SK-N-MC (cell line): ENCODE measurements at places on chromosomes 3 and 15.

GRCh38 chr3:15805756-15806266, 8.0 kb upstream of the ANKRD28 start:
- DNase-seq = no peak

- no peak for DNase-seq
These were observed 49.3 kb downstream of the FEM1B start for GRCh38 chr15:68326711-68327354.

DNA sequence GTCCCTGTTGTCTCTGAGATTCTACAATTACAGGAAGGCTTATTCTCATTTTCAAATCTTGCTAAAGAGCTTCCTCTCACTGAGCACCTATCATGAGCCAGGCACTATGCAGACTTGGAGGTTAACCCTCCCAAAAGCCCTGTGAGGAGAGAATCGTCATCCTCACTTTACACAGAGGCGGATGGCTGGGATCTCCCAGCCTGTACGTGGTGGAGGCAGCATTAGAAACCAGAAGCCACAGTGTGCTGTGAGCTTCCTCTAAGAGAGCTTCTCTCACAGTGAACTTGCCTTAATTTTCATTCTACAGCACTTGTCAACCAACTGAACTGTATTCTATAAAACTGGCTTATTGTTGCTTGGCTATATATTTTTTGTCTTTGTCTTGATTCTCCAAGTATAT, 6.1 kb upstream of the DGKG start:
- no peak for DNase-seq

- DNase-seq = no peak
These were observed 25.1 kb downstream of the XYLB start for GRCh38 chr3:38371541-38372213.

DNA sequence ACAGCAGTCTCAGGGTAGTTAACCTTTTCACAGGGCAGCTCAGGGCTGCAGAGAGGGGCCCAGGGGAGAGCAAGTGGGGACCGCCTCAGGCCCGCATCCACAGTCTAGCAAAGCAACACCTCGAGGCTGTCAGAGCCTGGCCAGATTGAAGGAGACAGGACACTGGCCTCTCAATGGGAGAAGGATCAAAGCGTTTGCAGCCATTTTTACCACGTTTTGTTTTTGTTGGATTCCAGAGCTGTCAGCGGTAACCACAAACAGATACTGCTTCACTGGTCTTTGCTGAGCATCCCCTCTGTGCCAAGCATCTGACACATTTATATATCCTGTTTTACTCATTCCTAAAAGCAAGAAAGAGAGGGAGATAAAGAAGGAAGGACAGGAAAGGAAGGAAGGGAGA, 153.8 kb downstream of the SHQ1 start:
- DNase-seq = no peak

- DNase-seq = no peak
These were observed 302.8 kb upstream of the MDFIC2 start for GRCh38 chr3:70615286-70615685.

DNA sequence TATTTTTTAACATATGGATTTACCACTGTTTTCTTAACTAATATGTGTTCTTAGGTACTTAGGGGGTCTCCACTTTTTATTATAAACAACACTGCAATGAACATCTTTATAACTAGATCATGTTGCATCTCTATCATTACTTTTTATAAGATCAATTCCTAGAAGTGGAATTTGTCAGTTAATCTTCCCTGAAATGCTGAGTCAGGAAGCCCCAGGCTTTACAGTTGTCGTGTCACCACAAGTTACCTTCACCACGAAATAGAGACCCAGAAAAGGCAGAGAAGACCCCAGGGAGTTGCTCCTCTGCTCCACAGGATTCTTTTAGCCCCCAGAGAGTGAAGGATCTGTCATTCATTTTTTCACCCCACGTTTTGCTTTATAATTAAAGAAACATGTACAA, 34.5 kb upstream of the ERC2 start:
- no peak for DNase-seq

DNA sequence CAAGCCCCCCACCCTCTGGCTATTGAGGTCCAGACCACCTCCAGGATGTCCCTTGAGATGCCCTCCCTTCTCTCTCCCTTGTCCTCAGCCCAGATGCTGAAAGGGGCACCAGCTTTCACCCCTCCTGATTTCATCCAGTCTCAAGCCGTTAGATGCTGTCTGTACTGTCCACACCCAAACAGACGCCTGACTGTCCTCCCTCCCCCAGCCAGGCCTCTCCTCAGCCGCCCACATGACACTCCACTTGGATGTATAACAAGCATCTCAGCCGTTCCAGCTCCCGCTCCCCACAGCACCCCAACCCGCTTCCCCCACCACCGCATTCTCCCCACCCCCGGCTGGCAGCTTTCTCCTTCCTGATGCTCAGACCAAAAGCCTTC, 25.0 kb upstream of the CYP11A1 start:
- no peak for DNase-seq

GRCh38 chr3:143963946-143964345, 7.7 kb upstream of the DIPK2A start:
- no peak for DNase-seq

DNA sequence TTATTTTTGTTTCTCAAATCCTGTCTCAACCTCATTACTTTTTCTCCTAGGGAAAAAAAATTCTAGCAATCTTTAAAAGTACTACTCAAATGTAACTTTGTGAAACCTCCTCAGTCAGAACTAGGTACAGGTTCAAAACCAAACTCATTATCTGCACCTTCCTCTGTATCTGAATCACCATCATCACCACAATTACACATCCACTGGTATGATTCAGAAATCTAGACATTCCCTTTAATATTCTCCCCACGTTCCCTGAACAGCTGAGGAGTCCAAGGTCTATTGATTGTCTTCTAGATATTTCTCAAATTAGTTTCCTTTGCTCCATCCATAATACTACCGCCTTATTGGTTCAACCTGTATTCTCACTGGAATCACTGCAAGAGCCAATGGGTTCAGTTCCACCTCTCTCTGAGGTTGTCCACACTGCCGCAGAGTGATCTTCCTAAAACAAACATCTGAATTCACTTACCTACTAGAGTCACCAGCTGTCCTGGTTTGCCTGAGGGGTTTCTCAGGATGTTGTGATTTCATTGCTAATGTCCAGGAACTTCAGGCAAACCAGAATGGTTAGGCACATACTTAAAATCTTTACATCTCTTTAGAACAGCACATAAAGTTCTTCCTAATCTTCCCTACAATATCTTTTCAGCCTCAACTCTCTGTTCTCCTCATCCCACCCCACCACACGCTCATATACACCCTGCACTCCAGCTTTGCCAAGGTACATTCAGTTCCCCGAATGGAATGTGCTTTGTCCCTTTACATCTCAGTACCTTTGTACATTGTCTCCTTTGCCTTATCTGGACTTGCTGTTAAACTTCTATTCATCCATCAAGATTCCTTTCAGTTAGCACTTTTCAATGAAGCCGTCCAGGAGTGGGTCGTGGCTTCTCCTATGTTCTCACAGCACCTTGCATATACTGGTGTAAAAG, 24.2 kb downstream of the ATP13A4 start:
- no peak for DNase-seq

GRCh38 chr3:132625613-132626012, 28.5 kb downstream of the ACKR4 start:
- no peak for DNase-seq

- DNase-seq = no peak
These were observed 1138.4 kb downstream of the SI start for GRCh38 chr3:163939926-163940325.

GRCh38 chr15:70453766-70454165, 309.6 kb downstream of the UACA start:
- DNase-seq = no peak

DNA sequence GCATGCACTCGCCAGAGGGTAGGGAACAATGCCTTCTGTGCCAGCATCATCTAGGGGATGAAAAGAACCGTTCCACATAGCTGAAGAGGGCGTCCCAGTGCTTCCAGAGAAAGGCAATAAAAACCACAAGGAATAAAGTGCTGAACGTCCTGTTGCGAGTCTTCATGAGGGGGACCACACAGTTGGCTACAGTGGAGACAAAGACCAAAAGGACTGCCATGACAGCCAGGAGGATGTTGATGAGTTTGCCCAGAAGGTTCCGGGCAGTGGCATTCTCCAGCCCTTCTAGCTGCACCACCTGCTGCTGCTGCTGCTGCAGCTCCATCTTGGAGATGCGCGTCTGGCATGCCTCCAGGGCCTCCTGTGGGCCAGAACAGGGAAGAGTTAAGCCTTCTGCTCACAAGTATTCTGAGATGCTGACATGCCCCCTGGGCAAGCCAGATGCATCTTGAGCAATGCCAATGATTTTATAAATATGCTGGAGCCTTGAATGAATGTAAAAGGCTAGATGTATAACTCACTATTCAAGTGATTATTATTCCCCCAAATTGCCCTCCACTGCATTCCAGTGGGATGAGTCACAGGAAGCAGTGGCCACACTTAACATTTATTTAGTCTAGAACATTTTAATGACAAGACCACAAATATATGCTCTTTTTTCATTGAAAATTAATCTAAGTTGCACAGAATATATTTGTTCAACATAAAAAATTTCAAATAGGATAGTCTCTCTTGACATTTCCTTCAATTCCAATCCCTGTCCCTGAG, 45.1 kb upstream of the PLXND1 start:
- DNase-seq = peak; percentile 100

DNA sequence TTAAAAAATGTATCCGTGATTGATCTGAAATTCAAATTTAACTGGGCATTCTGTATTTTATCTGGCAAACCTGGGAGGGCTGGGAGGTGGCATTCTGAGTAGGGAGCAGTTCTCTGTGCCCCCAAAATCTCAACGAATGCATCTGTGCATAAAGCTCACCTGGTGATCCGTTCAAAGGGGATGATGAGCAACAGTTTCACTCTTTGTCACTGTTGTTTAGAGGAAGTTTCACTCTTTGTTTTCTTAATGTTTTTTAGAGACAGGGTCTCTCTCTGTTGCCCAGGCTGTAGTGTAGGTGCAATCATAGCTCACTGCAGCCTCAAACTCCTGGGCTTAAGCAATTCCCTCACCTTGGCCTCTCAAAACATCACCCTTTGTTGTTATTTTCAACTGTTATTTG, 186.7 kb downstream of the SSR3 start:
- DNase-seq = no peak

DNA sequence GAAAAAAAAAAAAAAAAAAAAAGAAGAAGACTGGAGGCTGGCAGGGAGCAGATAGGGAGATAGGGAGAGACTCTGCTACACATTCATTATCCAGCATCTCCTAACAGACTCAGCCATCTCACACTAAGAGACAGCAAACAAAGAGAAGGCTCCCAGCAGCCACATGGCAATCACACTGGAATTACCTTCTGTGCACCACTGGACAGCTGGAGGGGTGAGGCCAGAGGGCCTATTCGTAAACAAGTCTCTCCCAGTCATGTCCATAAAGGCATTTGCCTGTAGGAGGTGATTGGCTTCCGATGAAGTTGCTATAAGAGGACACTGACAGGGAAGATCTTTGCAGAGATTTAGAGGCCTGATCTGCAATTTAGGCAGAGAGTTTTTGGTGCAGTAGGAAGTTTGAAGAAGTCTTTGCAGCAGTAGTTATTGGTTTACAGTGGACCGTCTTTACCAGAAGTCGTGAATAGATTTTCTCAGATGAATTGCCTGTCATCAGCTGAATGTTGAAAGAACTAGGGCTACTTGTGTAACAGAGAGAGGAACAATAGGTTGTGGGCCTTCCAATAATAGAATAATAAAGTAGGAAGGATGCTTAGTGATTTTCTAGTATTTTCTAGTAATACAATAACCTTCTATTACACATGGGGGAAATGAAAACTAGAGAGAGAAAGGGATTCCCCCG, 89.7 kb downstream of the TP63 start:
- DNase-seq = no peak

DNA sequence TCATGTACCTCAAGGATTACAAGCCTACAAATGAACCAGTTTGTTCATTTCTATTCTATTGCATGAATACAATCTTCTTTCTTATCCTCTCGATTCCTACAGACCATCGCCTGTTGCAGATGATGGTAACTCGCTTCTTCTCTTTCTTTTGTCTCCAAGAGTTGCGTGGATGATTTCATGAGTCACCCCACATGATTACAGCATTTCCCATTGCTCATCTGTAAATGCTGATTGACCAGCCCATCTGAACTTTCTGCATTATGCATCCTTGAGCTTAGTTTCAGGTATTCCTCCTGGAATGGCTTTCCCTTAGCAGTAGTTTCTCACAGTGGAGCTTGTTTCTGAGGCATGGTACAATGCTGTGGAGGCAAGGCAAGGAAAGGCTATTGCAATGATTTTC, 109.6 kb upstream of the TOPAZ1 start:
- no peak for DNase-seq

DNA sequence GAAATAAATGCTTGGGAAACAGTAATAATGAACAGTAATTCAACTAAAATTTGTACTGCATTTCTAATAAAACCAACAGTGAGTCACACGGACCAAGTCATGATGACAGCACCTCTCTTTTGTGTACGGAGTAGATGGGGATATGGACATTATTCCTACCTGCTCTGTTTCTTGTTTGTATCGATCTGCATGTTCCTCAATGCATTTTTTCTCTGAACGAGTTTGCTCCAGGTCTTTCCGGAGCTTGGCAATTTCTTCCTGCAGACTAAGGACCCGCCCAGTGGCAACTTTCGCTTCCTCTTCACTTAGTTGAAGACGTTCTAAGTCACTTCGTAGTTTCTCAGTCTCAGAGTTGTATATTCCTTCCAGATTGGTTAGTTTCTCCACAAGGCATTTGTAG, 74.4 kb upstream of the MYO5C start:
- DNase-seq = no peak
